ENCODE measurements at places on chromosomes 3 and 15.

DNA sequence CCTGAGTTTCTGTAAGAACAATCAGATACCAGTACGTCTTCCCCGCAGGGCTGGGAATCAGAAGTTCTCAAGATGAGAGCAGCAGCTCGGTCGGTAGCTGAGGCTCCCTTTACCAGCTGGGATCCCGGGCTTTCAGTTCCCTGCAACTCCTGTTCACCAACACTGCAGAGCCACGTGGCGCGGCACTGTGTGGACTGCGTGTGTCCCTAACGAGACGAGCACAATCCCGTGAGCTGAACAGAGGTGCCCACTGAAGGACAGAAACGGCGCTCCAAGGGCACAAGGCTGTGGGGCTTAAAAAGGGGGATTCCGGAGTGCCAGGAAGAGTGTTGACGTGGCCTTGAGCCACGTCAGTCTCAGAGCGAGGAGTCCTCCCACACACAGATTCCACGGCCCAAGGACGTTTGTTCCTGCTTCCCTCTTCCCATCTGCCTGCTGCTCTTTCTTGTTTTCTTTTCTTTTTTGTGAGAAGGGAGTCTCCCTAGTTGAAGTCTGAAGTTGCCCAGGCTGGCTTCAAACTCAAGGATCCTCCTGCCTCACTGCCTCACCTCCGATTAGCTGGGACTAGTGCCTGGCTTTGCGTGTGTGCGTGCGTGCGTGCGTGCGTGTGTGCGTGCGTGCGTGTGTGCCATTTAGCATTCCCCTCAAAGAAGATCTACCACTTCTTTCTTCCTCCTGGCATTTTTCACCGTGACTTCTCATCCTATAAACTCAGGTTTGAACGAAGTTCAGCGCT, 37.1 kb upstream of the RPL35A start:
- no peak for DNase-seq

DNA sequence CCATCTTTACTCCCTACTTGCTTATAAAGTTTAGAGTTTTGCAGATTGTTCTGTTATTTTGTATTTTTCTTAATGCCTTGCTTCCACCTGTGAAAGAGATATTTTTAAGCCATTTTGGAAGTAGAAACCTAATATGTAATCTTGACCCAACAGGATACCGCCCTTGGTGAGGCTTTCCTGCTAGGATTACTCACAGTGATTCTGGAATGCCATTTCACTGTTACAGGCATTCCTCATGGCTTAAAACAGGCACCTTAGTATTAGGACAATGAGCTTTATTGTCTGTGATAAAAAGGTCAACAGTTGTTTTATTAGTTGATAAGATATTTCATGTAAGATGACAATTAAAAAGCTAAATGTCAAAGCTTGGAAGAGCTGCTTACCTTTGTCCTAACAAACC, 58.2 kb downstream of the PHLDB2 start:
- no peak for DNase-seq

- DNase-seq, result no peak
Observed at GRCh38 chr3:69509288-69509687, 123.4 kb upstream of the FRMD4B start.

GRCh38 chr3:11835028-11835639, 11.6 kb downstream of the TAMM41 start:
- peak; percentile 2 for DNase-seq

GRCh38 chr3:182795389-182795782, 2.1 kb downstream of the ATP11B start:
- DNase-seq, result no peak

GRCh38 chr15:27017168-27017809, 46.3 kb downstream of the GABRG3 start:
- peak; percentile 46 for DNase-seq

GRCh38 chr15:44588541-44588940, 51.6 kb downstream of the EIF3J start:
- no peak for DNase-seq

DNA sequence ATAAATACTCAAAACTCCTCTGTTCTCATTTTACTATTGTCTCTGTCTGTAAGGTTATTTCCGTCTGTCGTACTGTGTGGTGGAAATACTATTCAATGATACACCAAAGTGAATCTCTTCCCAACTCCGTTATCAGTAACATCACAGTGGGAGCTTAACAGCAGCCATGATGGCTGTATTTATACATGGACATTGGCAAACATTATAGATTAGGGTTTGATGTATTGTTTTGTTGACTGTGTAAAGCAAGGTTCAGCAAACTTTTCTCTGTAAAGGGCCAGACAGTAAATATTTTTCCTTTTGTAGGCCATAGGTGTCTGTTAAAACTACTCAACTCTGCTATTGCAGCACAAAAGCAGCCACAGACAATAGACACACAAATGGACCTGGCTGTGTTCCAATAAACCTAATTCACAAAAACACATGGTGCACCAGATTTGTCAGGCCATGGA, 23.2 kb downstream of the LIPC start:
- DNase-seq, result no peak

DNA sequence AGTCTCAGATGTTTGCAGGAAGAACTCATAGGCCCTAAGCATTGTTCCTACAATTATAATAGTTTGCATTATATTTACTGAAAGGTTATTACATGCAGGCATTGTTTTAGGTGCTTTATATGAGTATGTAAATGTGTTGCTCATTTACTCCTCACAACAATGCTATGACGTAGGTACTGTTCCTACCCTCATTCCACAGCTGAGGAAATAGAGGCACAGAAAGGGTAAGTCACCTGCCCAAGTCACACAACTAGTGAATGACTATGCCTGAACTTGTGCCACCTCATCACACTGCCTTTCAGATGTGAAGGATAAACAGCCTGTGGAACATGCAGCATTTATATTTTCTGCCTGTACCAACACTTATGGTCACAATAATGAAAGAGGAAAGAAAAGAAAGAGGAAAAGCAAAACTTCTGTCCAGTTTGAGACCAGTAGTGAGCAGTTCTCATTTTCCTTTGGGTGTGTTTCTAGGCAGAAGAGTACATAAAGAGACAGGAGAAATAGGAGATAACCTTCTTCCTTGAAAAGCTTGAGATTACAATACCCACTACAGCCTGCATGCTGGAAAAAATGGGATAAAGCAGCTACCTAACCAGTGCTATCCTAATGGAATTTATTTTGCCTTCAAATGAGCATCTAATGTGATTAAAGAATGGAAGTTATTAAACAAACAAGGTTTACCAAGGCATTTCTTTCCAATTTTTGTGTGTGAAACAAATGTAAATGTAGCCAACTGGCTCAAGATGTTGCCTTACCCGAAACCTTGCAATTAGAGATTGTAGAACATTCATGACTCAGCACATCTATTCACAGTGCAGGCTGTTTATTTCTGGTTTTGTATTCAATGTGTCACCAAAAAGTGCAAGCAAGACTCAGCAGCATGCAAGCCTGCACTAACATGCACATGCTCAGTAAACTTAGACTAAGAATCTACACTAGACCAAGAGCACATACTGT, 20.5 kb upstream of the ENTPD3 start:
- DNase-seq, result no peak

- DNase-seq, result no peak
Observed at GRCh38 chr3:100354850-100355249, 20.3 kb downstream of the NIT2 start.

GRCh38 chr3:28476194-28476593, 127.6 kb upstream of the AZI2 start:
- DNase-seq, result peak; percentile 26

All from SHP77 (cell line).